T-cell (primary cell): ENCODE measurements at places on chromosomes 3 and 15. TPM values are rescaled to one million over a fixed set of nuclear protein-coding genes. Genes with fewer than 3 reads are reported as not detected.

DNA sequence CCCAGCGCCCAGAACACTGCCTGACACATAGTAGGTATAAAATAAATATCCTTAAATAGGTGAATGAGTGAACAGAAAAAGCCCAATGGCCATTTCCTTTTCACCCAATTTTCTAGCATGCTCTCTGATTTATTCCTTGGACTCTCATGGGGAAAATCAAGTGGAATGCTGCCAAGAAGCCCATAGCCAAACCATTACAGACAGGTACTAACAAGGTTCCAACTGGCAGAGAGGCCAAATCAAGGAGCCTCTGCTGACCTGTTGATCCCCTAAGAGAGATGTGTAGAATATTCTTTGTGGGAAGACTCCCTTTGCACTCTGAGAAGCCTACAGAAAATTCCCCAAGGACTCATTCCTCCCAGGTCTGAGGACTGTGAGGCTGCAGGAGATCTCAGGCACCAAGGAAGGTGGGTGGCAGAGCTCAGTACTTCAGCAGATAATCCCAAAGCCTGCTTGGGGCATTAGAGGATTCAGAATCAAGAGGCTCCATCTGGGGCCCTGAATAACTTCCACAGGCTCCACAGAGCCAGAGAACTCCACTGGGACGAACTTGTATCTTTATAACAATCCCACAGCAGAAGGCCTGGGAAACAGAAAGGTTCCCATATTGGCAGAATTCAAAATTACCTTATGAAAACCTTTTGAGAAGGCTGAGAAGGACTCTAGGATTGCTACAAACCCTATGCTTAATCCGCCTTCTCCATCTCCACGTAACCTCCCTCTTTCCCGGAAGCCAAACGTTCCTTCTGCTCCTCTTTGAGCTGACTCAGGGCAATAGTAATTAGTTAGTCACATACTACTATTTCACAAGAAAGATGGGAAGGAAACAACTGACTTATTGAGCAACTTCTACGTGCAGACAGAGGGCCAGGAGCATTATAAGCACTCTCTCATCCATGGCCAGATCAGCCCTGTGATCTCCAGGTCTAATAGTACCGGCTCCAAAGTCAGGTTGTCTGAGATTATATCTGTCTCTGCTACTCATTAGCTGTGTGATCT, 34.5 kb downstream of the PRICKLE2 start:
- no peak for DNase-seq

GRCh38 chr15:71109905-71110304, 5.4 kb upstream of the THSD4 start:
- DNase-seq: no peak

- no peak for DNase-seq
Measured at GRCh38 chr3:159773706-159774105, 214.9 kb upstream of the IL12A start.

- no peak for DNase-seq
Measured at GRCh38 chr15:53830707-53831386, 71.4 kb upstream of the WDR72 start.

DNA sequence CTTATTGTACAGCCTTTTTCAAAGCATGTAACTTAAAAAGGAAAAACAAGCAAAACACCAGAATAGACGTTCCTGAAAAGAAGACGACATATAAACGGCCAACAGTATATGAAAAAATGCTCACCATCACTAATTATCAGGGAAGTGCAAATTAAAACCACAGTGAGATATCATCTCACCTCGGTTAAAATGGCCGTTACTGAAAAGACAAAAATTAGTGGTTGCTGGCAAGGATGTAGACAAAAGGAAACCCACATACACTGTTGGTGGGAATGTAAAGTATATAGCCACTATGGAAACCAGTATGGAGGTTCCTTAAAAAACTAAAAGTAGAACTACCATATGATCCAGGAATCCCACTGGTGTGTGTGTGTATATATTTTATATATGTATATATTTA, 64.5 kb upstream of the MLF1 start:
- no peak for DNase-seq

DNA sequence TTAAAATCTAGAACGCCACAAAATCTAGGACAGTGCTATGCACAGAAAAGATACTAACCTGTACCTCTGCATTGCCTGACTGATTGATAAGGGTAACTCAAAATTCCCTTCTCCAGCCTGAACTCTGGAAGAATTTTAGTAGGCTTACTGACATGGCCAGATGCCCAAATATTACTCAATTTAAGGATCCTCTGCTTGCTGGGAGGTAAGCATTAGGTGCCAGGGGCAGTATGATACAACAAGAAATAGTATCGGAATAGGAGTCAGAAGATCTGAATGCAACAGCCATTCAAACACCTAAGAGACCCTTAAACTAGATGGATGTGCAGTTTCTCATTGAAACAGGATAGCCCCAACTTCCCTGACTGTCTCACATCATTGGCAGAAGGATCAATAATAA, 45.4 kb downstream of the CERS3 start:
- no peak for DNase-seq

- no peak for DNase-seq
Measured at GRCh38 chr3:105837947-105838346, 30.9 kb downstream of the CBLB start.

DNA sequence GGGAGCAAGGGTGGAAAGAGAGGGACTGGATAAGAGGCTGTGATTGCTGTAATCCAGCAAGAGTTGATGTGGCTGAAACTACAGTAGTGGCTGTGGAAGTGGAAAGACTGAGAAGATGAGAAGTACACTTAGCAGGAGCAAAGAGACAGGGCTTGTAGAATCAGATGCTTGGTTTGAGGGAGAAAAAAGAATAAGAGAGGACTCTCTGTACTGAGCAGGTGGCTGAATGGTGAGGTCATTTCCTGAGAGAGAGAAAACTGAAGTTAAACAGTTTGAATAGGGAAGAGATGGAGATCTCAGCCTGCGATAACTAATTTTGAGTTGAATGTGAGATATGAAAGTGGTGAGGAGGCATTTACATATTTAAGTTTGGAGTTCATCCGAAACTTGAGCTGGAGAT, 95.8 kb upstream of the SLC25A36 start:
- no peak for DNase-seq

DNA sequence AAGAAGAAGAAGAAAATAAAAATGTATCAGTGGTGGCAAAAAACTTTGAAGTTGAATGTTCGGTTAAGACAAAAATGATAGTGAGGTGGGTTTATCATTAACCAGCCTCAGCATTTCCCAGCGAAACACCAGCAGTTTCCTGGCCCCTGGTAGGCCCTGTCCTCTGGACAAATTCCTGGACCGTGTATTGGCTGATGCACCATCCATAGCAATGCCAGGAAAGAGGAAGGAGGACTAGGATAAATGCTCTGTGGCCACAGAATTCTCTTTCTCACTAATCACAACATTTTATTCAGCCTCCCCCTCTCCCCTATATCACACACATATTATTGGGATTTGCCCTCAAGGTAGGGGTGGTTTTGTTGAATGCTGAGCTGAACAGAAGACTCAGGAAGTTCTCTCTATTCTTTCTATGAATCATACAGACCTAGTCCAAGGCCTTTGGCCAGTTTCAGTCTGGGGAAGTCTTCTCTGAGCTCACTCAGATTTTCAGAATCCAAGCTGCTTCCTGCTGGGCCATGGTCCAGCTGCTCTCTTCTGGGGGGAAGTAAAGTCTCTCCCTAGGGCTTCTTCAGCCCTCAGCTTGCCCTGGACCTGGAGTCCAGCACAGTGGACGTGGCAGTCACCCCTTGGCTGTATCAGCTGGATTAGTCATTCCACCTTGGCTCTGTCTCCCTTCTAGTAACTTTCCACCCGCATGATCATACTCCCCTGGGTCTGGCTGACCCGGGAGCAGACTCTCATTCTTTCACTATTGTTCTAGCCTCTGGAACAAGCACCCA, 27.6 kb downstream of the SLC28A1 start:
- DNase-seq: no peak

GRCh38 chr15:36067483-36068274, 511.7 kb upstream of the CDIN1 start:
- DNase-seq: no peak

DNA sequence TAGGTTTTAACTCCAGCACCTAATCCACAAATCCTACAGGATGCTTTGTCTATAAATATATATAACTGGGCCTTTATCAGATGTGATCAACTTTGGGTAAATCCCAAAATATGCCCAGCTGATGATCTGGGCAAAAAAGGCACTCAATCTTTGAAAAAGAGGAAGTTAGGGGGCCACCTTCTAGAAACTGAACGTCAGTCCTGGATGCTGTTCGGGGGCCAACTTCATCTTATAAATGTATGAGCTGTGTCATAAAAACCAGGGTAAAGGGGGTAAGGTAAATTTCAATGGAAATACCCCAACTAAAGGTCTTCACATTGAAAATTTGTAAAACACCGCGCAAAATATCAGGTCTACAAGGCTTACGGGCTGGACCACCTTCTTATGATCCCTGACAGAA, 264.4 kb upstream of the UBE2E2 start:
- no peak for DNase-seq

The TGM4 gene
- total RNA-seq: not detected
